ENCODE measurements at places on chromosomes 4 and X. TPM values are rescaled to one million over a fixed set of nuclear protein-coding genes. Genes with fewer than 3 reads are reported as not detected.

Gene PHOX2B
- not detected for polyA plus RNA-seq

Gene SYNPO2
- not detected for polyA plus RNA-seq

Gene NAAA
- polyA plus RNA-seq, result 111 TPM

Gene IL2
- not detected for polyA plus RNA-seq

Gene ASMT
- 1.8 TPM for polyA plus RNA-seq

Gene RAB40AL
- not detected for polyA plus RNA-seq

Gene CHRDL1
- polyA plus RNA-seq, result not detected

Gene DCUN1D4
- 8.7 TPM for polyA plus RNA-seq

Gene TSPAN7
- not detected for polyA plus RNA-seq

Gene SHROOM2
- not detected for polyA plus RNA-seq

Gene TBX22
- polyA plus RNA-seq, result not detected

Gene MTM1
- polyA plus RNA-seq, result 15.0 TPM

Gene SLC2A9
- 0.41 TPM for polyA plus RNA-seq

Gene MAGEA2
- not detected for polyA plus RNA-seq

Gene TEX13D
- polyA plus RNA-seq, result not detected
